ENCODE measurements at places on chromosomes 16 and 17.

DNA sequence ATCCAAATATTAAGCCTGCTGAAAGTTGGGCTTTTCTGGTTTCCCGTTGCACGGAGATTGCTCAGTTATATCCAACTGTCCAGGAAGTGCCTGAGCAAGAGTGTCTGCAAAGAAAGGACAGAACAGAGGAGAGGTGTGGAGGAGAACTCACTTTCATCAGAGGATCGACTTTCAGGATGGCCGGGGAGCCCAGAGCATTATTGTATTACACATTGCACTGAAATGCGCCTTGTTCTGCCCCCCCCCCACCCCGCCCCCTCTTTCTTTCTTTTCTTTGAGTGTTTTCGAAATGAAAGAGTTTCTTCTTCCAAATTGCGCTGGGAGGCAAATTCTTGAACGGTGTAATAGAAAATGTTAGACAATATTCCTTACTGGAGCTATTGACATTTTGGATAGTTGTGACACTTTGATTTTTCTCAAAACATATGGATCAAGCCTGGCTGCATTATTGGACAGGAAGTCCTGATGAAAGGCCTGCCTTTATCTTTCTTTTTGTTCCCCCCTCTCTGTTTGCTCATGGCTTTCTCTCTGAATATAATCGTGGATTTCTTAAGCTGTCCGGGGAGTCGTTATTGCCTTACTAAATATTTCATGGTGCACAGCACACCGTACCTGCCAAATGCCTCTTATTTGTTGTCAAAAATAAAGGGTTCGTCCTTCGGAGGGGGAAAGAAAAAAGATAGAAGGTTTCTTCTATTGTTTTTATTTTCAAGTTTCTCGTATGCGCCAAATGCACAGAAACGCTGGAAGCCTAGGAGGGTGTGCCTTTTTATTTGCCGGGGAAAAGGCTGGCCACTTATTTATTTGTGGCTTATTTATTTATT lies 110.8 kb downstream of the IRX3 start:
- peak; percentile 28 for DNase-seq

GRCh38 chr17:41013606-41014005 lies 4.7 kb upstream of the KRTAP3-1 start:
- peak; percentile 60 for DNase-seq

GRCh38 chr16:69132424-69133252 lies at the start of the genes CHTF8 and UTP4:
CHTF8 (minus strand) TSS chr16:69132588; CDS start chr16:69121458, 11,130 bp downstream.
UTP4 (plus strand) TSS chr16:69132649; CDS start chr16:69133460, 811 bp downstream.
- DNase-seq, result peak; percentile 80

- no peak for DNase-seq
Observed at GRCh38 chr17:51888816-51889215, 269.7 kb downstream of the CA10 start.

DNA sequence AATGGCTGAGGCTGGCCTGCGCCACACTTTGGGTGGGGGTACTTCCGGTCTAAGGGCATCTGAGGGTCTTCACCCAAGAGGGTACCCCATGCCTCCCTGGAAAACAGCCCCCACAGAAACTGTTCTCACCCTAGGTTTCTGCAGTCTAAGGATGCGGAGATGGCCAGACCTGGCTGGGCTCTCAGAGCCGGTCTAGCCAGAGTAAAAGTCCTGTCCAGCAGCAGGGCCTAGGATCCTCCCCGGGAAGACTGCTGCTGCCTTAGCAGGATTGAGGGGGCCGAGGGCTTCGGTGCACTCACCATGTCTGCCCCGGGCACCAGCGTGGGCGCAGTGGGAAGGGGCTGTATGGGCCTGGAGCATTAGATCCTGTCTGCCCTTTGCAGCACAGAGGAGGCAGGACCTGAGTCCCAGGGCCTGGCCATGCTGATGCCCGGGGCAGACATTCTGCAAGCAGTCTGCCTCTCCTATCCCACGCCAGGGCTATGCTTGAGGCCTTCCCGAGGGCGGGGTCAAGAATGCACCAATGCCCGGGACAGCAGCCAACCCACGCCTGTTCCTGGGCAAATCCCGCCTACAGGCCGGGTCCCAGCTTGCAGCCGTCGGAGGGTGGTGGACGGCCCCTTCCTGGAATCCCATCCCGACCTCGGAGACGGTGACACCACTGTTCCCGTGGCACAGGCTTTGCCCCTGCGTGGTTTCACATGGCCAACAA lies 54.7 kb downstream of the CBFA2T3 start:
- DNase-seq, result peak; percentile 55

DNA sequence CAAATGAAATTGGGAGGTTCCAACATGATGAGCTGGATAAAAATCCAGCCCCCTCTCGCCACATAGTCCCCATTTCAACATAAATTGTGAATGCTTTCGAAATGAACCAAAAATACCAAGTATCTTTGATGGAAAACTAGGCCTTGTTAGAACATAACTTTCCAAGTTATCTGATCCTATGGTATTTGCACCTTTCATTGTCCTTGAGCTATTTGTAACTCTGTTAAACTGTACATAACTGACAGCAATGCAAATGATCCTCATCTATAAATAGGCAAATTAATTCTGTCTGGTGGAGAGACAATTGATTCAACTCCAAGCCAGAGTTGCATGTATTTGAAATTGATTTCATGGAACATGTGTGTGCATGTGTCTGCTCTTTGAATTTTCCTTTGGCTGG lies 18.2 kb downstream of the CMTM4 start:
- DNase-seq, result no peak

DNA sequence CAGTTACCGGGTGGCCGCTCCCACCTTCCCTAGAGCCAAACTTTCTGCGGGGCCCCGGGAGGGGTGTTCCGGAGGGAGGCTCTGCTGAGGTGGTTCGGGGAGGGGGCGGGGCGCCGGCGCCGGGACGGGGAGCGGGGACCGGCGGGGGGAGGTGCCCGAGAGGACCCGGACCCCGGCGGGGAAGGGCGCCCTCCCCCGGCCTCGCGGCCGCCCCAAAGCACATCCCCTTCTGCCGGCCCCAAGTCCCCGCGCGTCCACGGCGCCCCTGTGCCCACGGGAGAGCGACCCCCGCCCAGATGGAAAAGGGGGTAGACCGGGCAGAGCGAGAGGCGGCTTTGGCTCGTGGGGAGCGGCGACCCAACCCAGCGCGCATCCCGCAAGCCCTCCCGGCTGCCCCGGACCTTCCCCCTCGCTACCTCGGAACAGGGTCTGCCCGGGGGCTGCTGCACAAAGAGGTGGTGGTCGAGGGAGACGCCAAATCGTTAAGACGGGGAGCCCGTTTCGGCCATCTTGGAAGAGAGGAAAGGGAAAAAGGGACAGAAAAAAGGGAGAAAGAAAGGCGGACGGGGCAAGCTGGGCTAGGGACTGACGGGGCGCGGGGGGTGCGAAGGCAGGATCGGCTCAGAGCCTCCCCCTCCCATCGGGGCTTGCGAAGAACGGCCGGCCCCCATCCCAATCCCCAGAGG lies 530 bp downstream of the PCGF2 start:
- peak; percentile 50 for DNase-seq

DNA sequence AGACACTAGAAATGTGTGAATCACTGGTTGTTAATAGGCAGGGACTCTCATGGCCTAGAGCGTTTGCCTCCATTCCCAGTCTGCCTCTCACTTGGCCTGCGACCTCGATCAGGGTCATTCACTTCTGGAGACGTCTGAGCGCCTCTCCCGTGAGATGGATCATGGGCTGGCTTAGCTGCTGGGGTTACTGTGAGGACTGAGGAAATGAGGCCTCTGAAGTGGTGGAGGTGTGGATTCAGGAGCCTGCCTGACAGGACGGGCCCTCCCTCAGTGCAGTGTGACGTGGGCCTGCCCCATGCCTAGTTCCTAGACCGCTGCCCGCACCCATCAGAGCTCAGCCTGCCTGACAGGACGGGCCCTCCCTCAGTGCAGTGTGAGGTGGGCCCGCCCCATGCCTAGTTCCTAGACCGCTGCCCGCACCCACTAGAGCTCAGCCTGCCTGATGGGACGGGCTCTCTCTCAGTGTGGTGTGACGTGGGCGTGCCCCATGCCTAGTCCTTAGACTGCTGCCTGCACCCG lies 61.9 kb downstream of the BANP start:
- peak; percentile 21 for DNase-seq

GRCh38 chr17:50059759-50060273 lies 3.9 kb downstream of the ITGA3 start:
- DNase-seq, result no peak

DNA sequence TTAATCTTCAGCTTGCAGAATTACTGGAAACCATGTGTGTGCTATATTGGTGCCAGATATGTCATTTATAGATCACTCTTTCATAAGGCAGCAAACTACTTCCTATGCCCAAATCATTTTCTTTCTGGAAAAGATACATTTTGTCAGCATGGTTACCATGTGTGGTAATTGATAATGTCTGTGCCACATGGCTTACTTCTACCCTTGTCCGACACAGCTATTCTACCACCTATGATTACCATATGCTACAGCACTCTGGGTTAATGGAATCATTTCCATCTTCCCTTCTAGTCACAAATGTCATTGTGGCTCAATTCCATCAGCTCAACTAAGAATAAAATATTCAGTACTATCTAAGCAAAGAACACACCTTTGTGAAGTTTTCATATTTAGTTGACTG lies 8.0 kb upstream of the PPM1E start:
- no peak for DNase-seq

DNA sequence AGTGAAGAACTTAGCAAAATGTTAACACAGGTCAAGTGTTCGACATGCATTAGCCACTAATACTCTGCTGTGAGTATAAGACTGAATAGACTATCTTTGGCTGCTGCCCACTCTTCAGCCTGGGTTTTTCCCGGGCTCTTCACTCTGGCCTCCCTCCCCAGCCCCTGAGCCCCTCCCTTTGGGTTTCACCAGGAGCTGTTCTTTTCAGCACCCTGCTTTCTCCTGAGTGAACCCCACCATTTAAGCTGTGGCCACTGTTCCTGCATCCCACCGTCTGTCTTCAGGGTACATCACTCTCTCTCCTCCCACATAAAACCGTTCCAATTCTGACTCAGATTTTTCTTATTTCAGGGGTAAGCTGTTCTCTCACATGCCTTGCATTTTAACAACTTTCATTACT lies 92.0 kb upstream of the ASIC2 start:
- DNase-seq, result no peak

- DNase-seq, result peak; percentile 34
Observed at GRCh38 chr17:71482625-71483024, 638.2 kb upstream of the SOX9 start.
